Right renal pelvis (tissue), 4 donors: ENCODE measurements at places on chromosomes 1 and 21. TPM values are rescaled to one million over a fixed set of nuclear protein-coding genes. Genes with fewer than 3 reads are reported as not detected.

Gene LRRC38
- not detected for polyA plus RNA-seq

Gene PADI6
- not detected for polyA plus RNA-seq

Gene SYCP1
- 0.16 TPM for polyA plus RNA-seq

Gene C1orf94
- 0.07 TPM for polyA plus RNA-seq

Gene OBSCN
- 31.6 TPM for polyA plus RNA-seq

Gene CHRM3
- 8.1 TPM for polyA plus RNA-seq

Gene GSTM5
- 55.4 TPM for polyA plus RNA-seq

Gene PACC1
- polyA plus RNA-seq, result 14.7 TPM

Gene SPRR2A
- polyA plus RNA-seq, result 0.09 TPM

Gene VHLL
- not detected for polyA plus RNA-seq

Gene PLEKHA6
- 48.3 TPM for polyA plus RNA-seq

Gene CYP4A11
- 37.8 TPM for polyA plus RNA-seq

Gene TAGLN2
- 160 TPM for polyA plus RNA-seq

Gene NUAK2
- polyA plus RNA-seq, result 12.5 TPM

Gene THEMIS2
- polyA plus RNA-seq, result 3.2 TPM

Gene LYPD8
- not detected for polyA plus RNA-seq

Gene CD46
- polyA plus RNA-seq, result 374 TPM

Gene MCOLN2
- polyA plus RNA-seq, result 1.4 TPM

Gene CCDC185
- not detected for polyA plus RNA-seq
